ENCODE measurements at places on chromosomes 11 and 22.

DNA sequence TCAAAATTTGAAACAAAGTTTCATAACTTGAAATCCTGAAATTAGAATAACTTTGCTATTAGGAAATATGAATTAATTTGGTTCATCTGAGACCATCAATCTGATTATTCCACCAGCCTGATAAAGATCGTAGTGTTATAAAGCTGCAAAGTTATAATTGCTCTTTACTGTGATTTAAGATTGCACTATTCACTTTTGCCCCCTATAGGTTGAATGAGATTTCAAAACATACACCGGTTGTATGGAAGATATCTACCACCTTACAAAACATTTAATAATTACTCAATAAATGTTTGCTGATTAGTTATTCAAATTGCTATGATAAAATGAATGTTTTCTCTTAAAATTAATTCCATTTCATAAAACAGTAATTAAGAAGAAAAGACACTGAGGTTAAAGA is 26.1 kb downstream of the APIP start:
- no peak for DNase-seq

GRCh38 chr11:36365907-36366306 is 69.8 kb downstream of the PRR5L start:
- no peak for DNase-seq

- no peak for DNase-seq
Measured at GRCh38 chr11:10109806-10110205, 184.2 kb downstream of the SBF2 start.

DNA sequence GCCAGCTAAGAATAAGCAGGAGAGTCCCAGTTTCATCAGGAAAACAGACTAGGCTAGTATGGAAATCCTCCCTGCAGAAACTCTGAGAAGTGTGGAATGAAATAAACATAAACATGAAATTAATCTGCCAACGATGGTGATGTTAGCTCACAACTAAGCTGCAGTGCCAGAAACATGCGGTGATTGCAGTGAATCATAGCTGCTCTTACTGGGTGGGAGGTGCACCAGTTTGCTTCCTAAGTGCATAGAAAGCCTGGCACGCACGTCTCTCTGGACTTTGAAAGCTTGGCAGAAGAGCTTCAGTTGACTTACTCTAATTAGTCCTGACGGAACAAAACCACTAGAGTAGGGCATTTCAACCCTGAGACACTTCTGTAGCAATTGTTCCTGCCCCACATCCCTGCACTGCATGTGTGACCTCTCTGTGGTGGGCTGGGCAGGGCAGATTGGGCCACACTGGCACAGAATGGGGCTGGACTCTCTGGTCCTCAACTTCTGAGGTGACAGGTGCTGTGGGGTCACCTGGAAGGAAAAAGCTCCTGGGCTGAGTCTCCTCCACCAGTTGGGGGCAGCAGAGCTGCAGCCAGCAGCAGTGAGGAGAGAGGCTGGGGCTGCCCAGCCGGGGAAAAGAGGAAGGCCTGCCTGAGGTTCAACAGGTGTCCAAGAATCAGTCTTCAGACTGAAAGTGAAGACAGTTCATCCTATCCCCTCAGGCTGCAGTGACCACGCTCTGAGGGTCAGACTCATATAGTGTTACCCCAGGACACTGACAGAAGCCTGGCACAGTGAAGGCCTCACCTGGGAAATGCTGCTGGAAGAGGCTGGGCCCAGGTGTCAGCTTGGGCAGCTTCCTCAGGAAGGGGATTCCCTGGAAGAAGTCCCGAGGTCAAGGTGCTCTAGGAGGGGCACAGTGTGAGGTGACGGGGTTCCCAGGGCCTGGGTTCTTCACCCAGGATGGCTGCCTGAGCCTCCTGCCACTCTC is 40.5 kb downstream of the GGTLC2 start:
- DNase-seq = no peak

- DNase-seq = no peak
Measured at GRCh38 chr22:44129619-44129976, 51.1 kb upstream of the PARVG start.

DNA sequence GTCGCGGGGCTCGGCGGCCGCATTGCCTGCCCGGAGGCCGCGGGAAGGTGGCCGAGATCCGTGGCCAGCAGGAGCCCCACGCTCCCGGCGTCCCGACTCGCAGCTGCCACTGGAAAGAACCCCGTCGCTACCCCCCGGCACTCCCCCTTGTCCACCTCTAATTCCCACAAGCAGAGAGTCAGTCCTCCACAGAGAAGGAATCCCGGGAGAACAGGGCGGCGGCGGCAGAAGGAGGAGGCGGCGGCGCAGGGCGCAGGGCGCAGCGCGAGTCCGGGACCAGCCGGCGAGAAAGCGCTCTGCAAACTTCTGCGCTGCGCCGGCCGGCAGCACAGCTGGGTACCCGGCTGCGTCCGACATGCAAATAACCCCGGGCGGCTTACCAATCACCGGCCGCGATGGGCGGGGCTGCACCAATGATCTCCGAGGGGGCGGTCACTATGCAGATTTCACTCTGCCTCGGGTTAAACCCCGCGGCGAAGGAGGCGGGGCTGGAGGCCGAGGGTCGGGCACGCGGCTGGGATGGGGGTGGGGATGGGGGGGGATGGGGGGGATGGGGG is at the start of gene ABTB2:
ABTB2 (minus strand) TSS at position 310 of the 557 bp plus-strand sequence.
- DNase-seq = peak; percentile 83

DNA sequence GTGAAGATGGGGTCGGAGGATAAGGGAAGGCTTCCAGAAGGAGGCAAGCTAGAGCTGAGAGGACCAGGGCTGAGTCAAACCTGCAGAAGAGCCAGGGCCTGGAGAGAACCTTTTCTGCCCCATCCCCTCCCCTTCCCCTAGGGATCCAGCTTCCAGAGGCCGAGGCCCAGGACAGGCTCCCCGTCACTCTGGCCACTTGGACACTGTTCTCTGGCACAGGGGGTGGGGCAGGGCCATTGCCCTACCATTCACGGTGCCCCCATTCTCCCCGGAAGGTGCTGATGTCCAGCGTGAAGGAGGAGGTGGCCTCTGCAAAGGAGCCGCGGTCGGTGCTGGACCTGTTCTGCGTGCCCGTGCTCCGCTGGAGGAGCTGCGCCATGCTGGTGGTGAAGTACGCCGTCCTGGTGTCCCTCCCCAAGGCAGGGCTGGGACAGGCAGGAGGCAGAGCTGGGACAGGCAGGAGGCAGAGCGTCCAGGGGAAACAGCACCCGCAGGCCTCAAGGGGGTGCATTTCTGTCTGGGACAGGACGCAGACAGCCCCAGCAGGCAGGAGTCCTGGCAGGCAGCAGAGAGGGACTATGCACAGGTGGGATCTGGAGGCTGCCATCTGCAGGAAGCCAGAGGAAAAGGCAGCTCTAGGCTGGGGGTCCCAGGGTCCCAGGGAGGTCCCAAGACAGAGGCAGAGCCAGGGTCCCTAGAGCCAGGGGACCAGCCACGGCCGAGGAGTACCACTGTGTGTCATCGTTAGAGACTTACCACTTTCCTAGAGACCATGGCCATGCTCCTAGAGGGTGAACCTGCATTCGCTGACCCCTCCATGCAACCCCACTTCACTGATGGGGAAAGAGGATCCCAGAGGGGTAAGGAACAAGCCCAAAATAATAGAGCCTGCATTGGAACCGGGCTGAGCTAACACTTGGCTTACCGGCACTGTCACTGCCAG is 25.8 kb upstream of the SLC22A12 start:
- DNase-seq = no peak

DNA sequence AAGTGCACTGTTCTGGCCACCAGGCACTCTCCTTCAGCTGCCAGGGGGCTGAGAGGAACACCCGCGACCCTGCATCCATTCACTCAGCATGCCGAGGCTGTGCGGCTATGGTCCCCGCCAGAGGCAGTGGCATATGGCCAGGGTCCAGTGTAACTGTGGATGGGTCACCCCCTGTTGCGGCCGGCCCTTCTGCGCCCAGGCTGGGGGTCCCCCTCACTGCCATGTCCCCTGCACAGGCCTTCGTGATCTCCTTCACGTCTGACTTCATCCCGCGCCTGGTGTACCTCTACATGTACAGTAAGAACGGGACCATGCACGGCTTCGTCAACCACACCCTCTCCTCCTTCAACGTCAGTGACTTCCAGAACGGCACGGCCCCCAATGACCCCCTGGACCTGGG is 20.8 kb upstream of the FADD start:
- no peak for DNase-seq

- DNase-seq = no peak
Measured at GRCh38 chr11:1559111-1559951, 12.7 kb downstream of the DUSP8 start.

GRCh38 chr11:80916173-80916798 is 1475.5 kb upstream of the TENM4 start:
- DNase-seq = no peak

GRCh38 chr11:61621917-61622585 is 41.2 kb upstream of the SYT7 start:
- DNase-seq = no peak

GRCh38 chr11:118142809-118143208 is 9.8 kb downstream of the SCN4B start:
- DNase-seq = no peak

DNA sequence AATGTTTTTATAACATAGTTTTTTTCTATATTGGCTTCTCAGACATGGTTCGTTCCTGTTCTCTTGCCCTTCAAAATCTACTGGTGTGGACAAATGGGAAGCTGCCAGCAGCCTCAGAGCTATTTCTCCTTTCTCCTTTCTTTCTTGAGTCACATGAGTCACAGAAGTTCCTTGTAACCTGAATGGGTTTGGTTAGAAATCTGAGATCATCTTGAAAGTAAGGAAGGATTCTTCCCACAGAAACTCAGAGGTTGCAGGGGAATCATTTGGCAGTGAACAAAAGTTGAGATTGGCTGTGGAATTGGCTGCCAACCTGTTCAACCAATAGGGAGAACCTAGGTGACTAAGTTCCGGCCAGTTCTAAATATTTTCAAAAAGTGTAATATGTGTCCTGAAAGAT is 12.5 kb downstream of the PLET1 start:
- DNase-seq = no peak

- DNase-seq = no peak
Measured at GRCh38 chr11:131404010-131404409, 33.6 kb downstream of the NTM start.

DNA sequence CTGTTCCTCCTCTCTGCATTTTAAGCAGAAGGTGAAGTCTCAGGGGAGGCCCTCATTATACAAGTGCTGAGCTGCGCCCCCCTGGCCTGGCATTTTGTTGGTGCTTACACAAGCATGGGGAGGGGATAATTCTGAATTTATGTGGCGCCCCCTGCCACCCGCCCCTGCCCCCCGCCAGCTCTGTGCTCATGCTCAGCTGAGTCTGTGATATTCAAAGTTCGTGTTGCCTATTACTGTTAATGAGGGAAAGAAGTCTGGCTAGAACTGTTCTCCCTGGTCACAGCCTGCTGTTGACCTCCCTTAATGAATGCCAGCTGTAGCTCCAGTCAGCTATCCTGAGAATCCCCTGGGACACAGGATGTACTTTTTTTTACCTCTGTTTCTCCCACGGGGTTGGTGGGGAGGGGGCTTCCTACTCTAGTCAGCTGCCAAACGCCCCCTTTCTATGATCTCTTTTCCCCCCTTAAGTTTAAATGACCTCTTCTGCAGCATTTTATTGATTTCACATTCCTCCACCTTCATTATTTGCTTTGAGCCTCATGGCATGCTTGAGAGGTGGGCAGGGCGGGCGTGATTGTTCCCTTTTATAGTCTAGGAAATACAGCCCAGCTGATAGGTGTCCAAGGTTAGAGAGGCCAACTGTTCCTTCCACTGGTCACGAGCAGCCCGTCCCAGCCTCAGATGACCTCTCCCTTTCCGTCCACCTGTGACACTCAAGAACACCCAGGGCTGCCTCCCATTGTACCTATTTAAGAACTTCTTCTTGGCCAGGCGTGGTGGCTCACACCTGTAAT is 12.2 kb downstream of the USP2 start:
- no peak for DNase-seq

GRCh38 chr22:19530751-19531150 is 6.5 kb upstream of the CLDN5 start:
- no peak for DNase-seq

DNA sequence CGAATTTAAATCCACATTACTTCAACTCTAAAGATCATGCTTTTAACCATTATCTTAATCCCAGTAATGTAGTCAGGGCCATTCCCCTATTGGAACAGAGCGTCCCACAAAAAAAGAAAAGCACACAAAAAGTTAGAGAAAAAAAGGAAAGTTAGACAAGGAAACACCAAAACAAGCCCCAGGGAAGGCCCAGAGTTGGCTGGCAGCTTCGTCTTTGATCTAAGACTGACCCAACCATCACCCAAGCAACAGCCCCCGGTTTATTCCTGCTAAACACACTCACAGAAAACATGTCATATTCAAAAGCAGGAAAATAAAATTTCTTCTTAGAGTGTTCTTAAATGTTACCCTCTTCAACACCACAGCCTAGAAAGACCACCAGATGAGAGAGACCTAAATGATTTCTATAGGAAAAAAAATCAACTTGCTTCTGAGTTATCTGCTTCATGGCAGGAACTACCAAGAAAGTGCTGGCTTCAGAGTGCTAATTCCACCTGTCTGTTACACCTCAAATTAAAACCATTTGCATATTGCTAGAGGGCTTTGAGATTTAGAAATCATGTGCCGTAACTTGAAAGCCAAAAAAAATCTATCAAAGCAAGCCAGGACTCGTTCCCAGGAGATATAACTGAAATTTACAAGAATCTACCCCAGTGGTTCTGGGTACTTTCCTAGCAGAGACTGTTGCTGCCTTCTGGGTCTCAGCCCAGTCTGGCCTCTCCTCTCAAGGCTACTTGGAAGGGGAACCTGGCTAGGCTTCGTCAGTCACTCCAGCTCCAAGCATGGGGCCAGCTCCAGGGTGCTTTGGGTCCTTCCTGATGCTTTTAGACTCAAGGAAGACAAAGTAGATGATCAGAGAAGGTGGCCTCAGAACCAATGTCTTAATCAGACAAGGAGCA is 31.2 kb downstream of the POU2AF3 start:
- no peak for DNase-seq

GRCh38 chr11:5691964-5692361 is 2.4 kb downstream of the TRIM22 start:
- DNase-seq = no peak

GRCh38 chr22:33894515-33894914 is 25.8 kb downstream of the LARGE1 start:
- no peak for DNase-seq

GRCh38 chr11:75087319-75088305 is 9.1 kb downstream of the OR2AT4 start:
- no peak for DNase-seq

GRCh38 chr22:45008186-45008681 is 1.6 kb downstream of the PHF21B start:
- no peak for DNase-seq

- DNase-seq = no peak
Measured at GRCh38 chr11:47109051-47109726, 67.5 kb downstream of the ARFGAP2 start.

DNA sequence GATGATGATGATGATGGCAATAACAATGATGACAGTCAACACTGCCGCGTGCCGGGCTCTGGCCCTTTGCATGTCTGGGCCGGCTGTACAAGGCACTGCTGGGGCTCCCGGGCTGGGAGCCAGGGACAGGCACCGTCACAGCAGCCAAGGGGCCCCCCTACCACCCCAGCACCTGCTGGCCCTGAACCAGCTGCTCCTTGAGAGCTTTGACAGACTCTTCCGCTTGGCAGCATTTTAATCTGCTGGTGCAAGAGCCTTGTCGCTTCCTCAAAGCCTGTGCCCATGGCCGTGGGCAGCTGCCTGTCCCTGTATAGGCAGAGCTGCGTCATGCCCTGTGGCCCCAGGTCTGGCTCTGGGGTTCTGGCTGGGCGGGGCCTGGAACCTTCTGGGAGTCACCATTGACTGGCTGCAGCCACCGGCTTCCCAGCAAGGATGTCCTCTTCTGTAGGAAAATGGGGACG is 12.9 kb upstream of the MUC6 start:
- no peak for DNase-seq

- DNase-seq = no peak
Measured at GRCh38 chr11:81772166-81772565, 961.5 kb downstream of the FAM181B start.

GRCh38 chr11:77705195-77705875 is 67.7 kb upstream of the CLNS1A start:
- no peak for DNase-seq

All from esophagus squamous epithelium (tissue), 5 donors.